ENCODE measurements at places on chromosomes 11 and 22.

DNA sequence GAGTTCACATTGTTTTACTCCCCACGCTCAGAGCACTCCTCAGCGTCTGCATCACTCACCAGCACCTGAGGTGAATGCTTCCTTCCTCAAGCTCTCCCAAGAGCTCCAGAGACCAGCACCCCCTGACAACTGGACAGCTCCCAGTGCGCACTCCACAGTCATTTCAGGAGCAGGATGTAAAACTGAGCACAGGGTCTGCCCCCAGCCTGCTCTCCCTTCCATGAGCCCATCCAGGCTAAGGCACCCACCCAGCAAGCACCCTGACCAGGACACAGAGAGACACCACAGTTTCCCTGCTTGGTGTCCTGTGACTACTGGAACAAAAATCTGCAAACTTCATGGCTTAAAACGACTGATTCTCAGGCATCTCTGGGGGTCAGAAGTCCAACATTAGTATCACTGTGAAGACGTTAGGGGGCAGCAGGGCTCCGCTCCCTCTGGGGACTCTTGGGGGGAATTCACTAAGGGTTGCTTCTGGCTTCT lies 3.3 kb downstream of the SCGB1D2 start:
- DNase-seq, result no peak

- no peak for DNase-seq
These were observed 11.0 kb downstream of the CHST1 start for GRCh38 chr11:45654231-45655011.

GRCh38 chr22:18905540-18906409 lies at the start of gene DGCR6:
DGCR6 (plus strand) TSS chr22:18906320; CDS start chr22:18906375, 55 bp downstream.
- DNase-seq, result no peak

- peak; percentile 71 for DNase-seq
These were observed 268.4 kb downstream of the ETS1 start for GRCh38 chr11:128318856-128319474.

DNA sequence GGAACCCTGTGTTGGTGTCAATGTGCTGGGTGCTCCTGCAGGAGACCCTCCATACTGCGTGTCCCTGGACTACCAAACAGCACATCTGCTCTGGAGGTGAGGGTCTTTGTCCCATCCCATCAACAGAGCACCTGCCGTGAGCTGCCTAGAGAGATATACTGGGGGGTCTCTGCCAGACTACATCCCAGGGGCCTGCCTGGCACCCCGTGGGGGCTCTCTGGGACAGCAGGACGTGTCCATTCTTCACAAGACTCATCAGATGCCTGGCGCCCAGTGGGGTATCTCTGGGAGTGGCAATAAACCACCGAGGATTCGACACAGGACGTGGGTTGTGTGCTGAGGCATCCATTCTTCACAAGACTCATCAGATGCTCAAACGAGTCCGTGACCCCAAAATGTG lies 42.7 kb downstream of the SHANK2 start:
- no peak for DNase-seq

DNA sequence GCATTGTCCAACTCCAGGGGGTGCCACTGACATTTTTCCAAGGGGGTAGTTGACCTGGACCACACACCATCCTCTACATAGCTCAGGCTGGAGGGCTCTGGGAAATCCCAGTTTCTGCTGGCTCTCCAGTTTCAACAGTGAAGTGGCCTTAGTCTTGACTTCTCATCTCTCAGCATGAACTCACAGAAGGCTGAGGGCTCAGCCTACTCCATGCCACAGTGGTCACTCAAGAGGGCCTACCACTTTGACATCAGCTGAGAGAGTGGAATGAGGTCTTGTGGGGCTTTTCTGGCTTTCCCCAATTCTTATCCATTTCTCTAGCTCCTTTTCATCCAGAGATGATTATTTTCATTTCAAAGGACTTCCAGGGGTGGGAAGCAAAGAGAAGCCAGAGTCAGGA lies 7.4 kb downstream of the HTR3A start:
- DNase-seq, result no peak

DNA sequence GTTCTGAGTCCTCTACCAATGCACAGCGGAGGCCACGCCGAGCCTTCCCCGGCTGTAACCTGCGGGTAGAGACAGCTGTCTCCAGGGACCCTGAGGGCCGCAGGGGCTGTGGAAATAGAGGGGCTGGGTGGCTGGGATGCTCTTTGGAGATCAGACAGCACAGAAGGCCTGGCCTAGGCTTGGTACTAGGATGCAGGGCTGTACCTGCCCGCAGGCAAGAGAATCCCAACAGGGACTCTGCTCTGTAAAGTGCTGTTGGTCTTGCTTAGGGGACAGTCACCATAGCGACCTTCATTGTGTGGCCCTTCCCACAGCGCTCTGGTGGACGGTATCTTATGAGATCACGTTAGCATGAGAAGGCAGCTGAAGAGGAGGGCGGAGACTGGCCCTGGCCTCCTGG lies 11.3 kb upstream of the KCNJ5 start:
- no peak for DNase-seq

DNA sequence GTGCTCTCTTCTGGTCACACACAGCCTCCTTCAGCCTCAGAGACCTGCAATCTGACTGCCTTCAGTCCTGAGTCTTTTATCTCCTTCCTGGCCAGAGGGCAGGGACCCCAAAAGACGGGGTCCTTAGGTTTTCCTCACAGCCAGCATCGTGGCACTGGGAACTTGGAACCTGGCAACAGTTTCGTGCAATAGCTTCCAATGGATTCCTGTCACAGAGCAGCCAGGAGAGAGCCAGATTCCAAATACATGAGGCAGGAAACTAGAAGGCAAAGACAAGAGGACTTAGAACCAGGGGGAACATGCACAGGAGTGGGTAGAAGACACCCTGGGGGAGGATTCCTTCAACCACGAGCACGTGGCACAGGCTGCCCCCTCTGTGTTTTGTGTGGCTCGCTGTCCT lies 48.6 kb downstream of the C11orf91 start:
- no peak for DNase-seq

DNA sequence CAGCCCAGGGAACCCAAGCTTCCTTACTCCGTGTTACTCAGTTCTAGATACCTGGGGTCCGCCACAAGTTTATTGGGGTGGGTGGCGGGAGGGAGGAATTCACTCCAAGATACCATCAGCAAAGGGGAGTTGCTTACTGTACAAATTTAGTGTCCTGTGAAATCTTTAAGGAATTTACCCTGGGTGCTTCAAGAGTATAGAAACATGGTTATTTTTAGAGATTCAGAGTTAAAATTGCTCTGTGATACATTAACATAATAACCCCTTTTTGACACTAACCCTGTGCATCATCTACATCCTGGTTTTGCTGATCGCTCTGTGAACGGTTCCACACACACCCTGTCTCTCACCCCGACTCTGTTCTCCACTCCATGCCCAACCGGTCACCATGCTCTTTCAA lies 18.9 kb upstream of the LYVE1 start:
- no peak for DNase-seq

DNA sequence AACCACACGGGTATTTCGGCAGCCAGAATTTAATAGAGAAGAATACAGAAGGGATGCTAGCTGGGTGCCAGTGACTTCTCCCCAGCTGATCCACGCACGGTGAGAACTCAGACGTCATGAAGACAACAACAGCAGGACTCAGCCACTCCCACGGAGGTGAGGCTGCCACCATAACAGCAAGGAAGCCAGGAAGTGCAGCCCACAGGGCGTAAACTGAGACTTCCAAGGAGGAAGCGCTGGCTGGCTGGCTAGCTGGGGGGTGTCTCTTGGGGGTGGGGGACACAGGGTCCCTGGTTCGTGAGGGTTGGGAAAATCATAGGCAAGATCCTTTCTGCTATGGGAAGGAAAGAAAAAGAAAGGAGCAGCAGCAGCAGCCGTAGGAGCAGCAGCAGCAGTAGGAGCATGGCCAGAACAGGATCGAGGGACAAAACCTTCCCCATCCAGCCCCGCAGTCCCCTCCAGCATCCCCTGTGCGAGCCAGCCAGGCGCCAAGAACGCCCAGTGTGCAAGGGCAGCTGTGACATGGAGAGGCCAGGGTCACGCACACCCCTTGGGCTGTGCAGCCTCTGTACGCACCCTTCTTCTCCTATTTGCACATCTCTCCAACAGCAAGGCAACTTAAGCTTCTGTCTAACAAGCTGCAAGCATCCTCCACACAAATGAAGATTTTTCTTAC lies 49.6 kb upstream of the SHANK2 start:
- no peak for DNase-seq

- no peak for DNase-seq
These were observed at the start of gene POU2F3 for GRCh38 chr11:120239713-120240640. POU2F3 (plus strand) TSS chr11:120240140; CDS start chr11:120240344, 204 bp downstream.

- no peak for DNase-seq
These were observed 126.6 kb downstream of the BUD13 start for GRCh38 chr11:116646191-116646590.

DNA sequence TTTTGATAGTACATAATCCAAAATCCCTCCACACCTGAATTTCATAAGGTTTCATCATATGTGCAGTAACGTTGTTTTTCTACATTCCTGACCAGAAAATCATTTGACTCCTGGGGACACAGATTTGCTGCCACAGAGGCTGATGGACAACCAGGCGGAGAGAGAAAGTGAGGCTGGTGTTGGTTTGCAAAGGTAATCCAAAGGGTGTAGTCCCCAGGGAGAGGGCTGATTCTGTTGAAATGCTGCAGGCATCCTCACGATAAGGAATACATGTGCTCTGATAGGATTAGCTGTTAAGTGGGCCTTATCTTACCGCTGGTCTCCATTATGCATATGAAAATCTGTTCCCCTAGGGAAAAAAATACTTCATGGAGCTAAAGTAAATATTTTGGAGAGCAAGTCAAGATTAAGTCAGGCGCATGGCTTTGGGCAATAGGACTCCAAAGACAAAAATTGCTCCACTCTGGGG lies 8.1 kb downstream of the APOL6 start:
- DNase-seq, result no peak

DNA sequence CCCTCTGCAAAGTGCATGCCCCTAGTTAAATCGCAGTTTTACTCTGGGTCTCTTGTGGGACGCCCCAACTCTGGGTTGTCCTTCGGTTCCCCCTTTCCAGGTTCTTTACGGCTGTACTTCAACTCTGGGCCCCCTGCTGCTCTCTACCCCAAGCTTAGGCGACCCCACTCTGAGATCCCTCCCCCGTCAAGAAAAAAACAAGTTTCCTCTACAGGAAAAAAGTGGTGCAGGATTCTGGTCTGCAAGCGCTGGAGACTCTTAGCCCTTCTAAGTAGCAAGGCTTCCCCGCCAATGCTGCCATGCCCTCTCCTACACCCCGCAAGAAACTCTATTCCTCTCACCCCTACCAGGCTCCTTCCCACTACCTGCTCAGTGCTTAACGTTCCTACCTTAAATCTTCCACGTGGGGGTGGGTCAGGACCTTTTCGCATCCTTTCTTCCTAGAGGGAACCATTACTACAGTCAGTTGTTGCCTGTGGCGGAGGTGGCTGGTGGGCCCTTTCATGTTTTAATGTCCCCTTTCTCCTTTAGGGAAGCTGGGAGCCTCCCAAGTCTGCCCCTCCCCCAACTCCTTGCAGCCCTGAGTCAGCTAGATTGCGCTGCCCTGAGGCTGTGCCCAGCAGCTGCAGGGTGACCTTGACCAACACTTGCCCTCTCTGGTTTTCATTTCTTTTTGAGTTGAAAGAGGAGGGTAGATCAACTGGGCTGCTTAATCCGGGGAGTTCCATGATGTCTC lies 1.4 kb downstream of the NEFH start:
- DNase-seq, result no peak

GRCh38 chr11:46363455-46364005 lies 16.3 kb downstream of the DGKZ start:
- DNase-seq, result no peak

- DNase-seq, result no peak
These were observed 86.4 kb downstream of the ISX start for GRCh38 chr22:35152316-35152715.

GRCh38 chr22:19526702-19527111 lies 2.5 kb upstream of the CLDN5 start:
- no peak for DNase-seq

DNA sequence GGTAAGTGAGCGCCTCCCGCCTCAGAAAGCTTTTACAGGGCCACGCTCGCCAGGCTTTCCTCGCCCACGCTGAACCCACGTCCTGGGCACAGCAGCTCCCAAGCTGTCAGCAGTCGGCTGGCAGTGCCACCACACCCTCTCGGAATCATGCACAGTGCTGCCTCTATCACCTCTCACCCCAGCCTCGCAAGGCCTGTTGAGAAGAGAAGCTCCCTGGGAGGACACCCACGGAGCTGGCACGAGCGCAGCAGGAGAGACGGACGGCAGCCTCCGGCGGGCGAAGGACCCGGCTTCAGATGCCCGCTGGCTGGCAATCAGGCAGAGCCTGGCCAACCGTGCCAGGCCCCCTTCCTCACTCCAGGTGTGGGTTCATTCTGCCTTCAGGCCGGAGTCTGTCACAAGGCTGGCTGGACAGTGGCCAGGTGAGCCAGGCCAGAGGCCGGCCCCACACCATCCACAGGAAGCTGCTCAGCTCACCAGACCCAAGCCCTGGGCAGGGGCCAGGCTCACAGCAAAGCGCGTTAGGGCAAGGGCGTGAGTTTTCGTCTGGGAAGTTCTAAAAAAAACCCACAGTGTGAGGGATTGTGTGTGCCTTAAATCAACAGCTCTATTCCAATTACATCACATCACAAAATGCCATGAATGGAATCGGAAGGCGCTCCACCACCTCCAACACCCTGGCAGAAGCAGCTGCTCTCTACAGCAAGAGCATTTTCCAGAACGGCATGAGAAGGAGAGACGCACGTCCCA lies 33.2 kb downstream of the TOLLIP start:
- no peak for DNase-seq
